Effector memory CD8-positive, alpha-beta T cell (primary cell): ENCODE measurements at places on chromosomes 2 and 18.

GRCh38 chr18:80229363-80229762 is 18.0 kb downstream of the PARD6G start:
- H3K4me3 ChIP-seq = no peak overlapping the region
- no peak for DNase-seq
- no peak overlapping the region for H3K27ac ChIP-seq
- peaks cover 41% of the 10 kb centered on the region for H3K27me3 ChIP-seq
- no peaks in the 10 kb centered on the region for H3K36me3 ChIP-seq

DNA sequence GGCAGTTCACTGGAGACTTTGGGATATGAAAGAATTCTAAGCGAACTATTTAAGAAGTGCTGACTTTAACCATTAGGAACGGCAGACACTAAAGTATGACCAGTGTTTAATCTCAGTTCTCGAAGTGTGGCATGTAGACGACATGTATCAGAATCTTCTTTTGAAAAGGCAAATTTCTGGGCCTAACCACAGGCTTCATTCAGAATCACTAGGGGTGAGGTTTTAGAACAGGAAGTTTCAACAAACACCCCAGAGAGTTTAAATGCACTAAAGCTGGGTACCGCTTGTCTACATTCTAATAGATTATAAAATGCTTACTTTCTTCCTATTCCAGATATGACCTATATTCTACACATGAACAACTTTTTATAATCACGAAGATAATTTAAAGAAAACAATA is 180.3 kb downstream of the ANKRD44 start:
- peak; percentile 10 for DNase-seq
- peaks cover 55% of the 10 kb centered on the region for H3K4me1 ChIP-seq
- peak overlapping the region; percentile 44 for H3K4me3 ChIP-seq
- H3K36me3 ChIP-seq = peaks cover 39% of the 10 kb centered on the region
- H3K27me3 ChIP-seq = no peaks in the 10 kb centered on the region

- H3K27ac ChIP-seq = peak overlapping the region; percentile 95
- peaks cover 57% of the 10 kb centered on the region for H3K4me1 ChIP-seq
- no peak for DNase-seq
- no peaks in the 10 kb centered on the region for H3K27me3 ChIP-seq
- peak overlapping the region; percentile 99 for H3K4me3 ChIP-seq
- H3K36me3 ChIP-seq = peaks cover 37% of the 10 kb centered on the region
These were observed 3.9 kb upstream of the TTC39C start for GRCh38 chr18:24010673-24011072.

GRCh38 chr2:200039724-200040650 is 84.6 kb downstream of the MAIP1 start:
- no peaks in the 10 kb centered on the region for H3K36me3 ChIP-seq
- H3K4me3 ChIP-seq = no peak overlapping the region
- DNase-seq = no peak
- H3K4me1 ChIP-seq = no peaks in the 10 kb centered on the region
- no peak overlapping the region for H3K27ac ChIP-seq

GRCh38 chr18:74116633-74117554 is 30.7 kb downstream of the FBXO15 start:
- no peak overlapping the region for H3K27ac ChIP-seq
- H3K36me3 ChIP-seq = no peaks in the 10 kb centered on the region
- DNase-seq = no peak
- H3K4me1 ChIP-seq = no peaks in the 10 kb centered on the region
- H3K4me3 ChIP-seq = no peak overlapping the region

- H3K4me3 ChIP-seq = no peak overlapping the region
- peaks cover 55% of the 10 kb centered on the region for H3K27me3 ChIP-seq
- peaks cover 11% of the 10 kb centered on the region for H3K4me1 ChIP-seq
These were observed 35.3 kb downstream of the LRRFIP1 start for GRCh38 chr2:237662671-237663093.

- DNase-seq = no peak
- H3K4me1 ChIP-seq = peaks cover 10% of the 10 kb centered on the region
- peaks cover 24% of the 10 kb centered on the region for H3K27me3 ChIP-seq
- no peak overlapping the region for H3K4me3 ChIP-seq
- peaks cover 2% of the 10 kb centered on the region for H3K36me3 ChIP-seq
These were observed 4.7 kb downstream of the HMSD start for GRCh38 chr18:63953811-63954210.

GRCh38 chr2:16653083-16653375 is 12.6 kb downstream of the CYRIA start:
- no peak overlapping the region for H3K27ac ChIP-seq
- no peak for DNase-seq
- no peak overlapping the region for H3K4me3 ChIP-seq

GRCh38 chr2:167933097-167933814 is 314.1 kb downstream of the STK39 start:
- no peaks in the 10 kb centered on the region for H3K4me1 ChIP-seq
- no peak for DNase-seq
- peaks cover 12% of the 10 kb centered on the region for H3K27me3 ChIP-seq
- no peaks in the 10 kb centered on the region for H3K36me3 ChIP-seq
- H3K27ac ChIP-seq = no peak overlapping the region

GRCh38 chr2:147051248-147051647 is 793.6 kb upstream of the ACVR2A start:
- no peak for DNase-seq
- H3K27ac ChIP-seq = no peak overlapping the region
- H3K4me3 ChIP-seq = no peak overlapping the region
- no peaks in the 10 kb centered on the region for H3K27me3 ChIP-seq
- H3K36me3 ChIP-seq = no peaks in the 10 kb centered on the region

GRCh38 chr2:168459256-168459655 is 3.2 kb downstream of the CERS6 start:
- no peaks in the 10 kb centered on the region for H3K36me3 ChIP-seq
- no peak for DNase-seq
- no peak overlapping the region for H3K4me3 ChIP-seq
- H3K27ac ChIP-seq = no peak overlapping the region

DNA sequence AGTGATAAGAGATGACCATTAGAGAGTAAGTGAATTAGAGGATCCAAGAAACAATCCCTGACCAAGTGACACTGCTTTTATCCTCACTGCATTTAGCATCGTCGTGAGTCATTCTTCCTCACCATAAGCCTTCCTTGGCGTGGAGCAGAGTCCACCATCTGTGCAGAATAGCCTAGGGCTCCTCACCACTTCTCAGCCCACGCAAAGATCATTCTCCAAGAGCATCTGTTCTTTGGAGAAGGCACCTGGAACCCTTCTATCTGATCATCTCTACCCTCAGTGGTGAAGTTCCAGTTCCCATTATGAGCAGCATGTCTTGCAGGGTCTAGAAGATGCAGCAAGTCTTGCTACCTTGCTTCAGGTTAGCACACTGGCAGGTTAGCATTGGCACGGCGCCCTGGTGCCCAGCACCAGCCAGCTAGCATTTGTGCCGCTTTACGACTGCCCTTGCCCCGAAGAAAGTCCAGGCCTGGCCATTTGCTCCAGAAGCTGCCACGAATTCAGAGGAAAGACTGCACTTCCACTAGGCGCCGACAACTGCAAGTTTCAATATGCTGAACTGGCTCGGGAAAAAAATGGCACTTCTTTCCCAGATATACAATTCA is 225.8 kb downstream of the TTC32 start:
- H3K4me3 ChIP-seq = no peak overlapping the region
- no peak overlapping the region for H3K27ac ChIP-seq
- peaks cover 14% of the 10 kb centered on the region for H3K27me3 ChIP-seq
- DNase-seq = no peak
- H3K4me1 ChIP-seq = no peaks in the 10 kb centered on the region
- no peaks in the 10 kb centered on the region for H3K36me3 ChIP-seq

DNA sequence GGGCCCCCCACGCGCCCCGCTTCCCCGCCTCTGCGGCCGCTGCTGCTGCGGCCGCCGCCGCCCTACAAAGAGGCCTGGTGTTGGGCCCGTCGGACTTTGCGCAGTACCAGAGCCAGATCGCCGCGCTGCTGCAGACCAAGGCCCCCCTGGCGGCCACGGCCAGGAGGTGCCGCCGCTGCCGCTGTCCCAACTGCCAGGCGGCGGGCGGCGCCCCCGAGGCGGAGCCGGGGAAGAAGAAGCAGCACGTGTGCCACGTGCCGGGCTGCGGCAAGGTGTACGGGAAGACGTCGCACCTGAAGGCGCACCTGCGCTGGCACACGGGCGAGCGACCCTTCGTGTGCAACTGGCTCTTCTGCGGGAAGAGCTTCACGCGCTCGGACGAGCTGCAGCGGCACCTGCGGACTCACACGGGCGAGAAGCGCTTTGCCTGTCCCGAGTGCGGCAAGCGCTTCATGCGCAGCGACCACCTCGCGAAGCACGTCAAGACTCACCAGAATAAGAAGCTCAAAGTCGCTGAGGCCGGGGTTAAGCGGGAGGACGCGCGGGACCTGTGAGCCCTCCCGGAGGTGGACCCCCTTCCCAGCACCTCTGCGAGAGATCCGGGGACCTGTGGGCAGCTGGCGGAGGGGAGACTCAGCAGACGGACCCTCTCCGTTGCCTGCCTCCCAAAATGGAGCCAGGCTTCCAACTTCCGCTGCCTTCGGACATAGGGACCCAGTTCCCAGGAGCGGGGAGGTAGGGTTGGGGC is 1.9 kb downstream of the SP5 start:
- H3K36me3 ChIP-seq = peaks cover 5% of the 10 kb centered on the region
- no peak for DNase-seq
- H3K27me3 ChIP-seq = peaks cover 70% of the 10 kb centered on the region
- H3K4me3 ChIP-seq = peak overlapping the region; percentile 35
- peaks cover 15% of the 10 kb centered on the region for H3K4me1 ChIP-seq

- DNase-seq = peak; percentile 78
- H3K36me3 ChIP-seq = peaks cover 46% of the 10 kb centered on the region
- peaks cover 34% of the 10 kb centered on the region for H3K4me1 ChIP-seq
- H3K27me3 ChIP-seq = peaks cover 7% of the 10 kb centered on the region
These were observed 526 bp downstream of the SFT2D3 start for GRCh38 chr2:127701651-127702394.

- H3K27me3 ChIP-seq = no peaks in the 10 kb centered on the region
- no peak overlapping the region for H3K4me3 ChIP-seq
- no peak for DNase-seq
- no peaks in the 10 kb centered on the region for H3K4me1 ChIP-seq
These were observed 88.7 kb upstream of the EFEMP1 start for GRCh38 chr2:56012221-56012765.

- H3K4me1 ChIP-seq = no peaks in the 10 kb centered on the region
- H3K27ac ChIP-seq = no peak overlapping the region
- peaks cover 5% of the 10 kb centered on the region for H3K27me3 ChIP-seq
- H3K36me3 ChIP-seq = peaks cover 2% of the 10 kb centered on the region
- DNase-seq = no peak
These were observed 67.8 kb upstream of the HDAC4 start for GRCh38 chr2:239468491-239469105.

GRCh38 chr2:130288467-130289403 is 54.0 kb upstream of the IMP4 start:
- no peaks in the 10 kb centered on the region for H3K4me1 ChIP-seq
- peaks cover 16% of the 10 kb centered on the region for H3K27me3 ChIP-seq
- H3K4me3 ChIP-seq = no peak overlapping the region
- DNase-seq = no peak
- H3K36me3 ChIP-seq = no peaks in the 10 kb centered on the region
- no peak overlapping the region for H3K27ac ChIP-seq

- no peak overlapping the region for H3K4me3 ChIP-seq
- DNase-seq = no peak
- H3K4me1 ChIP-seq = no peaks in the 10 kb centered on the region
- H3K27ac ChIP-seq = no peak overlapping the region
- no peaks in the 10 kb centered on the region for H3K36me3 ChIP-seq
These were observed 368.7 kb downstream of the ZNF516 start for GRCh38 chr18:76126327-76126726.

DNA sequence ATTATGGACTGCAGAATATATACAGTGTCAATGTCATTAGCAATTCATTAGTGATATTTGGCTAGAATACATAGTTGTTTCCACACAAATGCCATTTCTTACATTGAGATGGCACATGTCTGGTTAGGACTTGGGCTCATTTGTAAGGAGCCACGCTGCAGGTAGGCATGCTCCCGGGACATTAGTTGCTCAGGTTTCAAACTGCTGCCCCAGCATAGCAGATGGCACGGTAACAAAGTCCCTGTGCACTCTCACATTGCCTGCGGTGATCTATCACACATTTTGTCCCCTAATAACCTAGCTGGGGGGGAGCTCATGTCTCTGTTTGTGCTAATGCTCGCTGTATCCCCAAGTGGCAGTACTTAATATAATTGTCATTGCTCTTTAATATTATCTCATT is 185.1 kb downstream of the NEDD4L start:
- DNase-seq = no peak
- no peaks in the 10 kb centered on the region for H3K4me1 ChIP-seq
- H3K27ac ChIP-seq = no peak overlapping the region
- H3K27me3 ChIP-seq = peaks cover 22% of the 10 kb centered on the region
- no peaks in the 10 kb centered on the region for H3K36me3 ChIP-seq

DNA sequence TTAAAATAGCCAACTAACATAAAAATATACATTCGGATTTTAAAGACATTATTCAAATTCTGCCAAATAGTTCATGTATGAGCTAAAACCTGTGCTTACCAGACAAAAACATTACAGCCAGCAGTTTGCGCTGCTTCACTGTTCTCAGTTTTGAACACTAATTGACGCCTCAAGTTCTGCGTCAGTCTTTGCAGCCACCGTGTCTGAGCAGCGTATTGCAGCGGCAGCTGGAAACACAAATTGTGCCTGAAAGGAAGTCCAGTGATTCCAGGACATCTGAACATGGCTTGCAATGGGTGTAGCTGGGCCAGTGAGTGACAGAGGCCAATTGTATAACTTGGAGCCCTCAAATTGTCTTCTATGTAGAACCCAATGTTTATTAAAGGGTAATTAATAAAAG is 267.6 kb downstream of the TFCP2L1 start:
- no peak overlapping the region for H3K4me3 ChIP-seq
- DNase-seq = no peak
- H3K27me3 ChIP-seq = peaks cover 16% of the 10 kb centered on the region
- H3K4me1 ChIP-seq = no peaks in the 10 kb centered on the region
- no peak overlapping the region for H3K27ac ChIP-seq
- H3K36me3 ChIP-seq = no peaks in the 10 kb centered on the region

- DNase-seq = no peak
- H3K27ac ChIP-seq = no peak overlapping the region
- H3K36me3 ChIP-seq = peaks cover 11% of the 10 kb centered on the region
- no peaks in the 10 kb centered on the region for H3K4me1 ChIP-seq
- no peak overlapping the region for H3K4me3 ChIP-seq
These were observed 88.5 kb downstream of the RTTN start for GRCh38 chr18:70116949-70117348.
